ENCODE measurements at places on chromosomes 6 and 20.
A peak's percentile ranks its signal among the peaks of the same experiment; 100 is the strongest.

GRCh38 chr20:20668639-20669038 lies 43.8 kb downstream of the RALGAPA2 start:
- DNase-seq, result no peak

DNA sequence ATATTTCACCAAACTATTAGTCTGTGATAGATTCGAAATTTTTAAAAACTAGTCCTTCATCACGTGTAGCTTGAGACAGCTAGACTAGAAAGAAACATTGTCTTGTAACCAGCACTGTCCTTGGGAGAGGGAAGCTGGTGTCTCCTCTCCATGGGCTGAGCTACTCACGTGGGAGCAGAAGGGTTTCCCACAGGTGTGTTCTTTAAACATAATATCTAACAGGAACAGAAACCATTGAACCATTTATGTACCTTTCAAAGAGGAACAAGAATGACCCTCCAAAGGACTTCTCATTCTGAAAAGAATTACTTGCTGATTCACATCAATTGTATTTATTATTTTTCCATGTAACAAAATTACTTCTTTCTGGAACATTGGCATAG lies 72.4 kb upstream of the SYNJ2 start:
- DNase-seq, result no peak

DNA sequence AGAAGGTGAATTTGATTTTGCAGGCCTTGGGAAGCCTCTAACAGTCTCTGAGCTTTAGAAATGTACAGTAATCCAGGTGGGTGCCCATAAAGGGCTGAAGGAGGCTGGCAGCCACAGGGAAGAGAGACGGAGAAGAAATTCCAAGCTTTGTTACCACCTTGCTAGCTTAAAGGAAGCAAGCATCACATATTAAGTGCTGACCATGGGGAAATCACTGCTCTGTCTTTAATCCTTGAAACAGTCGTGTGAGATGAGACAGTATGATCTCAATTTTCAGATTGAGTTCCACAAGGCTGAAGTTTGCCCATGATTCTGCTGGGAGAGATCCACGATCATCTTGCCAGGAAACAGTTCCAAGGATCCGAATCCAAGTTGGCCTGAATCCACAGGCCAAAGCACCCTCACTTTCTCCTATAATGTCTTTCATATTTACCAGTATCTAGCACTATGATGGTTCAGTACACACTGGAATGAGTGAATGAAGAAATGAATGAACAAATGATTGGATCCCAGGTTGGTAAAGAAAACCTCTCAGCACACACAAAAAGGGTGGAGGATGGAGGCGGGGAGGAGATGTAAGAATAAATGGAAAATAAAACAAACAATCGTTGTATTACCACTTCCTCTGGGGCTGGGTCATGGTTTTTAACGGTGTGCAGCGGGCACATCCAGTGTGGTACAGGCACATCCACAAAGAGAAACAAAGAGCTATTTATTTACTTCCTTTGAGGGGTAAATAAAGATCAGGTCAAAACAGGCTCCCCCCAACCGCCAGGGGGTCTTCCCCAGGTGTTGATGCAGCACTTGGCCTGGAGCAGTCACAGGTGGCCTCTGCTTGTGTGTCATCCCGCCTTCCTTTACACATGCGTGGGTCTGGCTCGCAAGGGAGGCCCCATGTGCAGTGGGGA lies 28.2 kb upstream of the TAF8 start:
- peak; percentile 64 for DNase-seq

- DNase-seq, result no peak
Measured at GRCh38 chr6:4943716-4944115, 60.1 kb downstream of the RPP40 start.

GRCh38 chr6:20692023-20692422 lies 157.8 kb downstream of the CDKAL1 start:
- no peak for DNase-seq

- DNase-seq, result no peak
Measured at GRCh38 chr20:40197691-40198090, 491.3 kb downstream of the MAFB start.

DNA sequence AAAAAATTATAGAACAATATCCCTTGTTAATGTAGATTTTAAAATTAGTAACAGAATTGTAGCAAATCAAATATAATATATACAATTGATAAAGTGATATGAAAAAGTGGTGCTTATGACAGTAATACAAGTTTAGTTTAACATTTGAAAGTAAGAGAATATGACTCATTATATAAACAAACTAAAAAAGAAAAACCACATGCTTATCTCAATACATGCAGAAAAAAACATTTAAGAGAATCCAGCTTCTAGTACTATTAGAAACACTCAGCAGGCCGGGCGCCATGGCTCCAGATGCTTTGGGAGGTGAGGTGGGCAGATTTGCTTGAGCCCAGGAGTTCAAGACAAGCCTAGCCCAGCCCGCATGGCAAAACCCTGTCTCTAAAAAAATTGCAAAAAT lies 60.7 kb upstream of the LAMA2 start:
- no peak for DNase-seq

- DNase-seq, result no peak
Measured at GRCh38 chr6:6024220-6024619, 17.5 kb upstream of the NRN1 start.

DNA sequence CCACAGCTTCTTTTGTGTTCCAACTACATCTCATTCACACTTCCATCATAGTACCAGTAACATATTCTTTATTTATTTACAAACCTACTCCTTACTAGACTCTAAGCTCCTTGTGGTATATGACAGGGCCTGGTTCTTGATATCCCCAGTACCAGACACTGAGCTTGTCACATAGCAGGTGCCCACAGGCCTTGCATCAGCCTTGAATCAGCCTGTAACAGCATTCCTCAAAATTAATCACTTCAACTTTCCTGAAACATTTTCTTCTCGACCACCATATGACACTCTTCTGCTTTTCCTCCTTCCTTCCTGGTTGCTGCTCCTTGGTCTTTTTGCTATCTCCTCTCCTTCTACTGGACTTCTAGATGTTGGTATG lies 24.7 kb upstream of the SRPK1 start:
- DNase-seq, result no peak

DNA sequence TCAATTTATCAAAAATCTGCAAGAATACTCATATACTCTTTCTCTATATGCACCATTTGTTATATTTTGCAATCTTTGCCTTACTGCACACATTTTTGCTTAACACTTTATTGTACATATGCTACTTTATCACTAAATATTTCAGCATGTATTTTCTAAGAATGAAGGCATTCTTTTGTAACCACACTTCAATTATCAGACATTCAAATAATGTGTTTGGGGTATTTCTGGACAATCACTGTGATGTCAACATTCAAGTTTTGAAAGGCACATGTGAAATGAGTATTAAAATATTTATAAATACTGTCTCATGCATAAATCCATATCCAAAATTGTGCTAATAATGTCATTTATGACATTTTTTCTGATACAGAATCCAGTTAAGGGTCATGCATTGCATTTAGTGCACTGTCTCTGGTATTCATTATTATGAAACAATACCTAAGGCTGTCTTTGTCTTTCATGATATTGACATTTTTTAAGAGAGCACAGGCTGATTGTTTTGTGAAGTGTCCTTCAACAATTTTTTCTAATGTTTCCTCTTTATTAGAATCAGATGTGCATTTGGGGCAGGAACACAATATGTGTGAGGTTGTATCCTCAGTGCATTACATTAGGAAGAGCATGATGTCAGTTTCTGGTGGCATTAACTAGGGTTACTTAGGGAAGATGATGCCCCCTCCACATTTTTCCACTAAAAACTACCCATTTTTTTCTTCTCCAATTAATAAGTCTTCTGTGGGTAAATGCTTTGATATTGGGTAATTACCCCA lies 105.7 kb downstream of the MTFR2 start:
- no peak for DNase-seq

DNA sequence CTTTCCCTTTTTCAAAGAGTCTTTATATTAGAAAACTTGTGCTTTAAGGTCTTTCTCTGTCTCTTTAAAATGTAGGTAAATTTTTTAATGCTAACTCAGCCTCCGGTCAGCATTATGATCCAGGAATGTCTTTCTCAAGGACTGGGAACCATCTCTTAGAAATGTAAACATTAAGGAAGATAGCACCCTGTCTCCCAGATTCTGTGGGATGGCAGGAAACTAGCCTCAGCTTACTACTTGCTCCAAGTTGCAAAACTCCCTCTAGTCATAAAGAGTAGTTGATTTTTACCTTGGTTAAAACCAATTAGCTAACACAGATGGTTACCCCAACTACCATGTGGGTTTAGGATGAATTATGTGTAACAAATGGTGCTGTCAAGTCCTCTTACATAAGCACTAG lies 4.7 kb upstream of the TAAR1 start:
- DNase-seq, result no peak

DNA sequence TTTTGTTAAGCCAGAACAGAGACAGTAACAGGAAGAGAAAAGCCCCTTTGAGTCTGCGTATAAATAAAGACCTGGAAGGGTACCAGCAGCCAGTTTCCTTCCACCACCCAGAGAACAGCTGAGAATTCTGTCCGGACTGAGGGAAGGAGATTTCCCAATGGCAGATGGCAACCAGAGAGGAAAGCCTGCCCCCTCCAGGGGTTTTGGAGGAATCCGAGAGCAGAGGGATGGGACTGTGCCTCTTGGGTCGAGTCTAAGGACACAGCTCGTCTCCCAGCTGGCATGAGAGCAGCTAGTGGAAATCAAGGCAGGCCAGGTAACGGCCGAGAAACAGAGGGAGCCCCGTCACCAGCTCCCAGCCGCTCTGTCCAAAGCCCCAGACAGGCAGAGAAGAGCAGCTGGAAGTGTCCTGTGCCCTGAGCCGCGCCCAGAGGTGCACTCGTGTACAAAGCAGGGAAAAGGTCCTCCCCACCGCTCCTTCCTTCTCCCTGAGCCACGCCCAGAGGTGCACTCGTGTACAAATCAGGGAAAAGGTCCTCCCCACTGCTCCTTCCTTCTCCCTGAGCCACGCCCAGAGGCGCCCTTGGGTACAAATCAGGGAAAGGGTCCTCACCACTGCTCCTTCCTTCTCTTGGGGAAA lies 134.0 kb upstream of the SNX9 start:
- DNase-seq, result no peak

GRCh38 chr6:157021344-157021992 lies 244.3 kb downstream of the ARID1B start:
- DNase-seq, result peak; percentile 90

GRCh38 chr20:31861135-31861384 lies 9.3 kb downstream of the DUSP15 start:
- no peak for DNase-seq

- DNase-seq, result no peak
Measured at GRCh38 chr6:37473364-37474095, 26.2 kb downstream of the CCDC167 start.
